ENCODE measurements at places on chromosomes 3 and 15.

GRCh38 chr15:41401904-41402267, 410 bp downstream of the NDUFAF1 start:
- no peak for DNase-seq

DNA sequence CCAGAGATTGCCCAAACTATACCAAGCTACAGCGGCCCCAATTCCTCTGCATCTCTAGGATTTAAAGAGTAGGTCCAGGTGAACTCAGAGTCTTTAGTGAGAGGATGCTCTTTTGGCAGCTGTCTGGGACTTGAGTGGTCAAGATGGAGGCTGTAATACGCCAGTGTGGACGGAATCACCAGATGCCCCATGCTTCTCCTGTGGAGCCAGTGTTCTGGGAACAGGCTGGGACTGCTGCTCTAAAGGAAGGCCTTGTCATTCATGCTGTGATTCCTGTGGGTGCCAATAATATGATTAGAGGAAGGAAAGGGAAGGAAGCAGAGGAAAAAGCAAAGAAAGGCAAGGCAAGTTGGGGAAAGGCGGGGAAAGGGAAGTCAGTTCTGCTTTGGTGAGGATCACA, 17.4 kb upstream of the NOX5 start:
- DNase-seq: no peak

GRCh38 chr3:71067977-71068654, 515.4 kb downstream of the FOXP1 start:
- no peak for DNase-seq

DNA sequence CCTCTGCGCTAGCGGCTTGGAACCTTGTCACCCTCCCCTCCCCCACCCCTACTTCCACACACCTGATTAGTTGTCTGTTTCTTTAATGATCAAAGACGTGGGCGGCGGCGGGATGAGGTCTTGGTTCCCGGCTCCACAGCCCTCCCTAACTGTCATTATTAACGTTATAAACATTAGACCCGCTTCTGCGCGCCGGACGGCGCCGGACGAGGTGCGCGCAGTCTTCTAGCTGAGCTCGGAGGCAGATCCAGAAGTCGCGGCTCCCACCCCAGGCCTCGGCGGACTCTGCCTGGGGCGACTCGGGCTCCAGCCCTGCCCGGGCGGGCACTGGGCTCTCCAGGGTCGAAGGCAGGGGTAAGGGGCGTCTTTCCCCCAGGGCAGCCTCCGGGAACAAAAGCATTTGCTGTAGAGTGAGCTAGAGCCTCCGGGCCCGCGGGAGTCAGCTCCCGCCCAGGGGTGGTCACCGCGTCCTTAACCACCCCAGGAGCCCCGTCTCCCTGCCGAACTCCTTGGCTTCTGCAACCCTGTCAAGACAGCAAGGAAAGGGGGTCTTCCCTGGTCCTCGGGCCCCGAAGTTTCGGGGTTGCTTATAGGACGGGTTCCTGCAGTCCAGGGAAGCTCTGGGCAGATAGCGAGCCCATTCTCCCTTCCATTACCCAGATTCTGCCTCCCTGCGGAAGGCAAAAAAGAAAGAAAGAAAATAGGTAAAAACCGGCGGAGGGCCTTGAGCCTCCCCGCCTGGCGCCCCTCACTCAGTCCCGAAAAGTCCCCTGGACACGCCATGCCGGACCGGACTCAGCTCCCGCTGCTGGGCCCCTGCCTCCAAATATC, 2.2 kb upstream of the ISLR2 start:
- DNase-seq: no peak

DNA sequence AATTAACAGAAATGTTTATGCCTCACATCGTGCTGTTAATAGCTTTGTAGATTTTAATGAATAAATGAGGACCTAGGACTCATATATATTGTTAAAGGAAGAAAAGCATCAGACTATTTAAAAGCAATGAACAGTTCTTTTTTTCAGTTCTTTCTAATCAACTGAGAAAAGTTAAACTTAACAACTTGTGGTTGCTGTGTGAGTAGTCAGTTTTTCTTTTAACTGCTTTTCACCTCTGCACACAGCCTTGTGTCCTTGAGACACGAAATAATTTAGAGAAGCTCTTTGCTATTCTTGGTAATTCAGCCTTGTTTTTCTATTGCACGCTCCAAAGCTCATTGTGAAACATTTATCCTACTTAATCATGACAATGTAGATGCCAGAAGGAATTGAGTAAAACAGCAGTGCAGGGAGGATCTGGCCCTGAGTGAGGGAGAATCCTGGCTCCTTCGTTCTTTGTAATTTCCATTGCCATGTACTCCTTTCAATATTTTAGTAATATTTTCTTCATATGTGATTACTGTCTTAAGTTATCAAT, 499.0 kb downstream of the PYDC2 start:
- DNase-seq: no peak

DNA sequence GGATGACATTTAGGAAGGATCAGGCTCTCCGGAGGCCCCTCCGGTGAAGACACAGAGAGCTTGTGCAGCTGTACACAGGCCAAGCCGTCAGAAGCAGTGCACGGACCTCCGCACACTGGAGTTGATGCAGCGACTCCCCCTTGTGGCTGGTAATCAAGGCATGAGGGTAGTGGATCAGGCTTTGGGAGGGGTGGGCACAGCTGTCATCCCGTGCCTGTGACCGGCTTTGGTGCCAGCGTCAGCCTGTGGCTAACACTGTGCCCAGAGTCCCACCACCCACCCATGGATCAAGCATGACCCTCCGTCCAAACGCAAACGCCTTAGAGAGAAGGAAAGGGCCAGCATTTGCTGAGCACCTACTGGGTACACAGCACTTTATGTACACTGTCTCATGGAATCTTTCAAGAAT, 8.2 kb upstream of the GRIP2 start:
- DNase-seq: peak; percentile 22

DNA sequence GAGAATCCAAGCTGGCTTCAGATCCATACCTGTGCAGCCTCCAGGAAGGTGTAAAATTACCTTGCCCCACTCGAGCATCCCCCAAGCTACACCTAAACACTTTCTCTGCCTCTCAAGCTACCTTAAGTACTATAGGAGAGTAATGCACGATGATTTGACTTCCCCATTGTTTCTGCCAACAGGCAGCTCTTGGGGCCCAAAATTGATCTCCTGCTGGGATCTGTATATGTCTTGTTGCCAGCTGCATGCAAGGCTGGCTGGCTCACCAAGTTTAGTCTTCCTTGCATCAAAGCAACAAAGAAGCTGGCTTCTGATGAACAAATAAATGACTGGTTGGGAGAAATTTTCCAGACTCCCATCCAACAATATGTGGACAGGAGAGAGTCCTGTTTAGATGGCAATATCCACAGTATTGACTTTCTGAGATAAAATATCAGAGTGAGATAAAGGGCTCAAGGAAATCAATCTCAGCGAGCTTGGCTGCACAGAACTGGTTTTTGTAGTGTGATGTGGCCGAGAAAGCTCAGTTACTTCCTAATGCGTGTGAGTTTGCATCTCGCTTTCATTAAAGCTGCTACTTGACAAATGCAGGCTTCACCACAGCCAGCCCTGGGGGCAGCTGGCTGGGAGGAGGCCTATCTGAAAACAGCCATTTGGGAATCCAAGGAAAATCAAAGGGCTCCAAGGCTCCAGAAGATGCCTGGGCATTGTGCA, 140.7 kb downstream of the MINAR1 start:
- DNase-seq: no peak

DNA sequence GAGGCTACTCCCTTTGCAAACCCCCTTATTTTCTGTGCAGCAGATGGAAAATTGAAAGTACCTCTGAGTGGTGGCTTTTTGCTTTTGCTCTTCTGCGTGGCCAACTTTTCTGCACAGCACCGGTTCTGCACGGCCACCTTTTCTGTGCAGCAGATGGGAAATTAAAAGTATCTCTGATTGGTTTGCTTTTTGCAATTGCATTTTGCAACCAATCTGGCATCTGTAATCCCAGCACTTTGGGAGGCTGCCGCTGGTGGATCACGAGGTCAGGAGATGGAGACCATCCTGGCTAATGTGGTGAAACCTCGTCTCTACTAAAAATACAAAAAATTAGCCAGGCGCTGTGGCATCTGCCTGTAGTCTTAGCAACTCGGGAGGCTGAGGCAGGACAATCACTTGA, 79.5 kb upstream of the CHMP2B start:
- DNase-seq: no peak

DNA sequence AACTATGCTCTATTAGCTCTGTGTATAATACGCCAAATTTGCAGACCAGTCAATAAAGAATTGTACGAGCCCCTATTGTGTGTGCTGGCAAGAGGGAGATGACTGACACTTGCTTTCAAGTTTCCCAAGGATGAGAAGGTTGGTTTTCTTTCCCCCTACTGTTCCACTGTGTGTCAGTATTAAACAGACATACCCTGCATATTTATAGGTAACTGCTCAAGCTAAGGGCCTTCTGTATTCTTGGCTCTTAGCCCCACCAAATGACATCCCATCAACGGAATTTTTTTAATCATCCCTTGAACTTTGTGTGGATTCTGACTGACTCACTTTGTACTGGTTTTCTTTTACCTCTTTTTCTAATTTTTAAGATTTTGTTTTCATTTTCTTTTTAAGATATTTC, 60.6 kb upstream of the GYG1 start:
- DNase-seq: no peak

DNA sequence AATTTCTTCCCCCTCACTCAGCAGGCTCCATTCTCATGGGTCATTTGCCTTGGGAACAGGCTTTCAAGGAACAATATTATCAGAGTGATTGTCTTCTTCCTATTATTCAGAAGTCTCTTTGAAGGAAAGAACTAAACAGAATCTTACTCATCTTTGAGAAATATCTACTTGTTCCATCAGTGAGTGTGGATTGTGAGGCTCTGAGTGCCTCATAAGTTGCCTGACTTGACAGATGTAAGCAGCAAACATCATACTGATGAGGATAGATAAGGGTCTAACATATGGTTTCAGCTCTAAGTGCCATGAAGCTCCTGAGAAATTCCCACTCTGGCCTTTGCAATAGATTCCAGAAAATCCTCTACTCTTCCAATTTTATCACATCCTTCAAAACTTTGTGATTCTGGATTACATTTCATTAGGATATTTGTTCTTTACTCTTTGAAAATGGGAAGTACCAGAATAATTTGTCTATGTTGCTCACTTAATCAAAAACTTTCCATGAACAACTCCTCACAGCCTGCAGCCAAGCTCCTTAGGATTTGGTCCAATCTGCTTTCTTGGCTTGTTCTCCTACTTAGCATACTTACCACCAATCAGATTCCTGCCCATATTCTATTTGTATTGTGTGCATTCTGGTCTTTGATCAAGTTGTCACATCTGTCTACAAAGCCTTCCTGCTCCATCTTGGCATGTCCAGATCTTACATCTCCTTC, 120.1 kb downstream of the RPL22L1 start:
- no peak for DNase-seq

DNA sequence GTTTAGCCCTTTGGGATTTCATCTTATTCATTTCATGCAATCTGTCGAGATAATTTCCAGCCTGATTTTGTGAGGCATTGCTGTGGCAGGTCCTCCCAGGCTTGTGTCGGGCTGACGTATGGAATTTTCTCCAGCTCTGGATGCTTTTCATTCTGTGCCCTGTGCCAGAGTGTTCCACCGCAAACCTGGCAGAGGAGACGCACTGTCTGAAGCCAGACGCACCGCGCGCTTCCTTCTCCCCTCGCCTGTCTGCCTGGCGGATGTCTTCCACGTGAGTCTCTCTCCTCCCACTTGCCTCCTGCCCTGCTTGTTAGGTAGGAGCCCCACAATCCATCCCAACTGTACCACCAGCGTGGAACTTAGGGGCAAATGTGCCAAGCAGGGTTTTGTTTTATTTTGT, 20.1 kb upstream of the GLCE start:
- no peak for DNase-seq

DNA sequence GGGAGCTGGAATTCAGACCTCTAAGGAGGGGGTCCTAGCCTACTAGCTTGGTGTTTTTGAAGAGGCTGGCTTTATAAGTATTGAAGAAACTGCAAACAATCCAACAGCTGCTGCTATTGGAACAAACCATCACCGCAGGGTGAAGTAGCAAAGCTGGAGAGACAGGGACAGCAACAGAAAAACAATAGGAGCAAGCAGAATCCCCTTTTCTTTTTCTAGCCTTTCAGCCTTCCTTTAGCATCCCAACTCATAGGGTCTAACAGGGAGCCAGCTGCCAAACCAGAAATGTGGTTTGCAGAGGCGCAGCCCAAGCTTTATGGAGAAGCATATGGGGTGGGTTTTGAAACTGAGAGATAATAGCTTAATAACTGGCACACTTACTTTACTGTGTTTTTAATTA, 106.2 kb upstream of the CHMP2B start:
- no peak for DNase-seq

- DNase-seq: peak; percentile 10
Observed at GRCh38 chr15:65212097-65212496, 824 bp upstream of the CILP start.

DNA sequence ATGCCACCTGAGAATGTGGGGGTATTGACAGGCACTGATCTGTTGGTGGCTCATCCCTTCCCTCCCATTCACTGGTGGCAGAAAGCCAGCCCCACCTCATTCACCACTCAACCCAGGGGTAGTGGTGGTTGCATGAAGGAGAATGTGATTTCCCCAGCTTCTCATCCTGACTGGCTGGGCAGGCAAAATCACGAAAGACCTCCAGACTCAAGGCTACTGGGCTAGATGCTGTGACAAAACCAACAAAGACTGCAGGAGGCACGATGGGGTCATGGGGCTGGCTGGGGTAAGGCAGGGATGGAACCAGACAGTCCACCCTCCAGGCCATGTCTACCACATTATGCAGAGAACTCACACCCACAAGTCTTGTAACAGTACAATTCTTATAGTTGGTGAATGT, 33.9 kb downstream of the FSTL1 start:
- DNase-seq: no peak

- no peak for DNase-seq
Observed at GRCh38 chr3:64595253-64595694, 92.5 kb downstream of the ADAMTS9 start.

DNA sequence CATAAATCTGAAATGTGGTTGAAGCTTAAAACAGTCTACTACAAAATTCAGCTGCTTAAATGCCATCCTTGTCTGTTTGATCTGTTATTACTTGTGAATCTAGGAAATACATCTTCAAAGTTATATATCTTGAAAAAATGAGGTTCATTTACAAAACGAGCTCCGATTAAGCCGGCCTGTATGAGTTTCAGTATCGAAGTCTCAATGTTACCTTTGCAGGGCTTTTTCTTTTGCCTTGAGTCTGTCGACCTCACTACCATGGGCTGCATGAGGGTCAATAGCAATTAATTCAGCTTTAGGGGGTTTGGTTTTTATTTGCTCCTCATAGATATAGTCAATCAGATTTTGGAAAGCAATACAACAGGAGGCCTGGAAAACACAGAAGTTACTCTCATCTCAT, 23.2 kb downstream of the ERICH6 start:
- no peak for DNase-seq

DNA sequence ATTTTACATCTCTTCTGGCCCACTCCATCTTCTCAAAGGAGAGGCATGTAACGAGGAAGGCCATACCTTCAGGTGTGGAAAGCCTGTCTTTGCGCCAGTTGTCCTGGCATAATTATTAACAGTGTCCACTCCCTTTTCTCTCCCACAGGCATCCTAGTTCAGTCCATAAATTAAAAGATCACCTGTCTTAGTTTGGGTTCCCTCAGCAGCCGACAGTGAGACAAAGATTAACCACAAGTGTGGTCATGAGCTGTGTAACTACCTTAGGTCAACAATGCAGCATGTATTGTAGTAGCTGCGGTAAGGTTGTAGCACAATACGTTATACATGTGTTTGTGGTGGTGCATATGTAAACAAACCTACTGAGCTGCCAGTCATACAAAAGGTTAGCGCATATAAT, 103.3 kb upstream of the GALNT15 start:
- DNase-seq: no peak

Measured in activated gamma-delta T cell treated with Interleukin-2 at 50 U/mL for 16 hours (primary cell).